Foreskin keratinocyte (primary cell): ENCODE measurements at places on chromosomes 2 and 18. TPM values are rescaled to one million over a fixed set of nuclear protein-coding genes. Genes with fewer than 3 reads are reported as not detected.

The RPRM gene
- total RNA-seq: not detected in 2 replicates

The APOB gene
- not detected in 2 replicates for total RNA-seq

The C18orf54 gene
- 12.5 and 15.3 TPM in 2 replicates for total RNA-seq

The ZNF804A gene
- total RNA-seq: not detected in 2 replicates

The RAX gene
- total RNA-seq: not detected in 2 replicates

The GAD1 gene
- total RNA-seq: 0.61 and 1.4 TPM in 2 replicates
